ENCODE measurements at places on chromosomes 5 and 9.

DNA sequence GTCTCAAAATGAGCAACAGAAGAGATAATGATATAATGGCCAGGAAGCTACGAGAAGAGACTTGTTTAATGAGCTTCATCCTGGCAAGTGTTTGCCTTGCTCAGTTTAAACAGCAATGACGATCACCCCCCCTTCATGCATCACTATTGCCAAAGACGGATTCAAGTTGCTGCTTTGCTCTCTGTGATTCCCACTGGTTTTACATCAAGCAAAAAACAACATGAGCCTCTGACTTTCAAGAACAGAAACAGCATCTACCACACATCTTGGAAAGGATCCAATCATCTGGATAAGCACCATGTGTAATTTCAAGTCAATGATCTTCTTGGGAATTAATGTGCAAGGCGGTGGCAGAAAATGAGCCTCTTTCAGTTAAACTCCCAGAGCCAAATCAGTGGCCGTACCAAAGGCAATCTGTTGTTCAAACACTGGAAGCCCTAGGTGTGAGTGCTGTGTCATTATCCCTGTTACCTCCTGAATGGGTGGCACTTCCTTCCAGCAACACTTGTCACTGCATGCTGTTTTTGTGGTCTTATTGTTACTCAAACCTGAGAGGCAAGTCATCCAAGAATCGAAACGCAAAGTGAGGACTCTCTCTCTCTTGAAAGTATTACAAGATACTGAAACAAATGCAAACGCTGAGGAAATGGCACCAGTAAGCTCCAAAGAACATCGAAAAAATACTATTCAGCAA is 72.8 kb downstream of the MED27 start:
- DNase-seq: peak; percentile 29

DNA sequence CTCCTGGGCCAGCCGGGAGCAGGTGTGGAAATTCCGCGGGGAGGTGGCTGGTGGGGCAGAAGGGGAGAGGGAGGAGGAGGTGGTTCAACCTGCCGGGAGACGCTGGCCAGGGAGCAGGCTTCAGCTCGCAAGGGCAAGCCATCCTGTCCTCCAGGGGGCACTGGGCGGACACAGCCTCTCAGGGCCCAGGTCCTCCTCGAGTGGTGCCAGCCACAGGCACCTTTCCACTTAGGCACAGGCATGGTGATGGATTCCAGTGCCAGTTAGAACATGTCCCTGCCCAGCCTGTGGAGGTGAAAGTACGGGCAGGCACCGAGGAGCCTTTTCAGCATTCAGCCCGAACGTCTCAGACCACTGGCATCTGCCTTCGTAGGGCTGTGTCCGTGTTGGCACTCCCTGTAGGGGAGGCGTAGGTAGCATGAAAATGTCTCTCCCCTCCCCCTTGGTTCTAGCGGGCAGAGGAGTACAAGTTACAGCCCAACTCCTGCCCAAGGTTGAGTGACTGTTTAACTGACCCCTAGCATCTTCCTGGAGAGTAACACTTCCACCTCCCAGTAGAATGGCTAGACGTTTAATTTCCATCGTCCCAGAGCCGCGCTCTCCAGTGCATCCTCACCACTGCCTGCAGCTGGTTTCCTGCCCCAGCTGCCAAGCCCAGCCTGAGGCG is 48.9 kb downstream of the DAB2IP start:
- peak; percentile 60 for DNase-seq

DNA sequence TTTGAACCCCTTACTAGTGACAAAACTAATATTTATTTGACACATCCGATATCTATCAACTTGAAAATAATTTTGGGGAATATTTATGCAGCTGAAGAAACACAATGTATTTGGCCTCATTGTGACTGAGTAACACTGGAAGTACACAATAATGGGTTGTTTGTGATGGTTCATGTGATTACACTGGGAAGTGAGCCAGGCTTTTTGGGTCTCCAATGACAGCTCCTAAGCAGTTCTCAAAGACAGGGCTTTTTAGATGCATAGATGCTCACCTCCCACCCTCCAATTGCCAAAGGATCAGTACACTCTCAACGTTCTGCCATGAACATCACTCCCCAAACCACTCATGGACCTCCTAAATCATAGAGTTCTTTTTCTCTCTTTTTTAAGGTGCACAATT is 170.0 kb downstream of the SLC24A2 start:
- no peak for DNase-seq

GRCh38 chr5:72599519-72600370 is 92.5 kb upstream of the ZNF366 start:
- DNase-seq: no peak

DNA sequence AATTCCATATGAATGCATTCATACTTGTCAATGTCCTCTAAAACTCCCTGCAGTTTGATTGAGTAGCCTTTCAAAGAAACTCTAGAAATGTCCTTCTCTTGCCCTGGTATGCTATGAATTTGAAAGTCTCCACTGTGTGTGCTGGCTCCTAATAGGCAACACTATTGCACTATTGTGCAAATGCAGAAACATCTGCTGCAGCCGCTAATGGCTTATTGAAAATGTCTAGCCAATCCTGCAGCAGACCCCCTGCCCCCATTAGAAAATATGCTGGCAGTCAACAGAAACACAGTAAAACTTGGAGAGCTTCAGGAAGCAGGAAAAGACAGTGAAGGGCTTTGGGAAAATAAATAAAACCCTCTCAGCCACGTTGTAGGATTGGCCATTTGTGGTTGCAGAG is 87.3 kb upstream of the GRAMD2B start:
- no peak for DNase-seq

DNA sequence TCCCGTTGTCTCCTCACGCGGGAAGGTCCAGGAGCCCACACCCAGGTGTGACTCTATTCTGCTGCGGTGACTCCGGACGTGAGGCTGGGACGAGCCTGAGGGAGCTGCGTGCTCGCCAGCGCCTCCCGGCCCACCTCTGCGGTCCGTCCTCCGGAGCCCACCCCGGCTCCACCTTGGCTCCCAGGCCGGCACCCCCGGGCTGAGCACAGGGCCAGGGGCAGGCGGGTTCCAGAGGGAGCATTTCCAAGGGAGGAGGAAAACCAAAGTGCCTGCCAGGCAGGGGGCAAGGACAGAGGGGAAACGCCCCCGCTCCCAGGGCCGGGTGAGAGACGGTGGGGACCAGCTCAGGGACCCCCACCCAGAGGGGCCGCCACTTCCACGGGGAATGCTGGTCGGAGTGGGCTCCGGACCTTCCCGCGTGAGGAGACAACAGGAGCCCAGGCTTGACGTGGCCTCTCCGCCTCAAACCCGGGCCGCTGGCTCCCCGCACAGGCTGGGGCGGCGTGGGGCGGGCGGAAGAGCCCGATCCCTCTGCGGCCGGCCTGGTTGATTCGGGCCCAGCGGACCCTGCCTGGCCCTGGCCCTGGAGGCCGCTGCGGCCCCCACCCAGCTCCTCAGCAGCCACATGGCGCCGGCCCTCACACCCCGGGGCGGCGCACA is 26.0 kb downstream of the IRX4 start:
- no peak for DNase-seq

DNA sequence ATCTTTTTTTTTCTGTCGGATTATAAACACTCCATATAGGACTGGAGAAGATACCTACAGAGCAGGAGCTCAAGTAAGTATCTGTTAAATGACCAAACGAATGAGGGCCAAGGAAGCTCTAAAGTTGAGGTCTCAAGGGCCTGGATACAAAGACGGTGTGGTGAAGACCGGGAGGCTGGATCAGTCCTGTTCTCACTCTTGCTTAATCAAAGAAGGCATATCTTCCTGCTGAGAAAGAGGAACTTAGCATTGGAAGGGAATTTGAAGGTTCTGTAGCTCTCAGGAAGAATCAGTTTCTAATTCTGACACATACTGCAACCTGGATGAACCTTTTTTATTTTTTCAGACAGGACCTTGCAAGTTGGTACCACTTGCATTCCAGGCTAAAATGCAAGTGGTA is 28.3 kb upstream of the PAX5 start:
- no peak for DNase-seq

GRCh38 chr9:120109242-120109641 is 470.7 kb downstream of the CDK5RAP2 start:
- peak; percentile 3 for DNase-seq

GRCh38 chr9:120723565-120723964 is 9.3 kb upstream of the MEGF9 start:
- no peak for DNase-seq

GRCh38 chr9:14616188-14616982 is 76.8 kb downstream of the ZDHHC21 start:
- DNase-seq: no peak

DNA sequence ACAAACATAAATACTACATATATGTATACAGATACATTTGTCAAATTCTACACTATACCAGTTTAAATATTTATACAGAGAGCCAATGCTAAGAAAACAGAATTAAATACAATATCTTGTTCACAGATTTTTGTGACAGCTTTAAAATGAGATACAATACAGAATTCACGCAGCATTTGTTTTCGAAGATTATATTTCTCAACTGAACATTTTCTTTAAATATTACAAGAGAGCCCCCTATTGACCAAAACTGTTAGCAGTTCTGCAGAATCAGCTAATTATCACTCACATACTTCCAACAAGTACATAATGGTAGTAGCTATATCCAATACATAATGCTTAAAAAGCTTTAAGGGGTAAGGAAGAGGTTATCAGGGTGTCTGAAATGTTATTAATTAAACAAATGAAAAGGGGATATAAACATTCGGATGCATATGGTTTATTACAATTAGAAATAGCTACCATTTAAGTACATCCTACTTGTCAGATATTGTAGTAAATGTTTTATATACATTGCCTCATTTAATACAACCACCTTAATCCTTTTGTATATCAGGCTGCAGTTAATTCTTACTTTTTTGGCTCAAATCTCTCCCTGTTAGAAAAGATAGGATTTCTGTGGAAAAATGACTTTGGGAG is 31.7 kb downstream of the ZDHHC21 start:
- peak; percentile 25 for DNase-seq

GRCh38 chr5:77292026-77292757 is 81.7 kb downstream of the PDE8B start:
- no peak for DNase-seq

DNA sequence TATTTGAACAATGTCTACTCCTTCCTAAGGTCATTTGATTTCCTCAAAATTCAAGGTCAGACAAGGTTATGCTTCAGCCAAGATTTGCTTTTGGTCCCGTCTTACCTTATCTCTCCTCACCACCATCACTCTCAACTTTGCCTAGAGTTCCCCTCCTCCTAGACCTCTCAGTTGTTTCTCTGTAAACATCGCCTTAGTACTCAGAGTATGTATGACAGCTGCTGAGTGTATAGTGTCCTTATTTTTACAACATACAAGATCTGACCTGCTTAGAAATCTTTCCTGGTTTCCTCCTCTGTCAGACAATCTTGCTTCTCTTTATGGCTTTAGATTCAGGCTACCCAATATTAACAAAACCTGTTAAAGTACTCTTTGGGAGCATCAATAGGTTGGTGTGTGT is 50.0 kb upstream of the C6 start:
- DNase-seq: no peak

- DNase-seq: no peak
Observed at GRCh38 chr9:38756702-38757101, 36.8 kb upstream of the FAM240B start.

- no peak for DNase-seq
Observed at GRCh38 chr9:28190981-28191380, 617.7 kb upstream of the C9orf72 start.

DNA sequence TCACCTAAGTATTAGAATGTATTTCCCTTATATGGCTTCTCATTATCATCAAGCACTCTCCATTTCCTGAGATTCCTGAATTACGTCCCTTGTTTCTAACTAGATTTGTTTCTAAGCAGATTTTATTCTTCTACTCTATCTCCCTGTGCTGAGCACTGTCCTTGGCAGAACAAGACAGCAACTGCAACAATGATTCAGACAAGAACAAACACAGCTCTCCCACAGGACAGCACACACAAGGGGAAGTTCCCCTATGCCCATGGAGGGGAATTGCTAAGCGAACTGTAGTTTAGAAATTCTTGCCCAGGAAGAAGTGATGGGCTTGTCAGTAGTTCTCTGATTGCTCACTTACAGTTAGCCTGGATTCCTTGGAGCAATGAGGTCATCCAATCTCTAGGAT is 759.9 kb downstream of the DTWD2 start:
- DNase-seq: no peak

DNA sequence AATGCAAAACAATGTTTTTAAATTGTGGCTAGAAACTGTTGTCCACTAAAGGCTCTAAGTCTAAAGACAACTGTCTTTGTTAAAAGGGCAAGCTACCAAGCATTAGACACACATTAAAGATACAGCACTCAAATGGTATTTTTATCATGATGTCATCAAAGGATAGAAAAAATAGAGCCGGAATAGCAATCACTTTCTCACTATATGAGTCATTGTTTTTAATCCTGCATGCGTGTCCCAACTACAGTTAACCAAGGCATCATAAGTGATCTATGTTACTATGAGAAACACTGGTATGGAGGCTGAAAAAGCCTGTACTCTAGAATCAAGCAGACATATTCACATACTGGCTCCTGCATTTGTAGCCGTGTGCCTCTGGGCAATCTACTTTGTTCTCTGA is 1.9 kb upstream of the PJA2 start:
- DNase-seq: peak; percentile 12

DNA sequence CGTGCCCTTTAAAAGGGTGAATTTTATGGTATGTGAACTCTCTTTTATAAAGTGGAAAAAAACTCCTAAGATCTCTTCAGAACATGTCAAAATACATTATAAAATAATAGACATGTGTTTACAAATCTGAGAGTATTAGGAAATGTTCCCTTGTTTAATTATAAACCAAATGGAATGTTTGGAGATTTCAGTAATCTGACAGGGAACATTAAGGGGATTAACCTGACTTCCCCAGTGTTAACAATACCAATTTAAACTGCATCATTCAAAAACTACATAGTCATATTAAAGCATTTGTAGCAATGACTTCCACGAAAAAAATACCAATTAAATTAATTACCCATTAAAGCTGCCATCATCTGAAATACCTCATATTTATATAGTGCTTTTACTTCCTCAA is 1.6 kb upstream of the OCLN start:
- no peak for DNase-seq

GRCh38 chr5:159095151-159095721 is 4.5 kb downstream of the EBF1 start:
- DNase-seq: peak; percentile 72

DNA sequence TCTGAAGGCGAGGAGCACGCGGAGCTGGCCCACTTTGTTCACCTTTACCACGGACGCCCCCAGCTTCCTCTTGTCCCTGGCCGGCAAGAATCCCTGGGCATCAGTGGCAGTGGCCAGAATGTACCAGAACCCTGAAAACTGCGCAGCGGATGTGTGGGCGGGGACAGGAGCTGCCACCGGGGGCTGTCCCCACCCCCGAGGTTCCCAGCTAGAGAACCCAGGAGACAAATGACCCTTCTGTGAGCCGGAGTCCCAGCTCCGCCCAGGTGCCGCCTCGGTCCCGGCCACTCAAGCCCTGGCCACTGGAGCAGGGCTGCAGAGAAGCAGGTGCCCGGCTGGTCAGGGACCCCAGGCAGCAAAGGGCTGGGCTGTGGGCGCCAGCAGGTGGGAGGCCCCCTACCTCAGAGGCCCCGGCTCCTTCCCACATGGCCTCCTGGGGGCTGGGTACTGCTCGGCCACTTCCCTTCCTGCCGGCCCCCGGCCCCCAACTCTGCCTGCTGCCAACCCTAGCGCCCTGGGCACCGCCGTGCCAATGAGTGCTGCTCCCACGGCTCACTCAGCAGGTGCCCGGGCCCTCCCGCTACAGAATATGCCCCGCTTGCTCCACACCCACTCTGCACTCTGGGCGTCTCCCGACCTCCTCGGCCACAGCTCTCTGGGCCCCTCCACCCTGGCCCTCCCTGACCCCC is 713 bp downstream of the LCN10 start:
- DNase-seq: no peak

GRCh38 chr9:38074441-38074961 is 5.5 kb upstream of the SHB start:
- DNase-seq: peak; percentile 3

- peak; percentile 85 for DNase-seq
Observed at GRCh38 chr5:81787474-81788242, 36.8 kb upstream of the SSBP2 start.
